H9 (cell line): ENCODE measurements at places on chromosomes 6 and 20. TPM values are rescaled to one million over a fixed set of nuclear protein-coding genes. Genes with fewer than 3 reads are reported as not detected.

GRCh38 chr6:90216072-90216977 lies 80.3 kb downstream of the BACH2 start:
- peak; percentile 49 for DNase-seq
- H3K4me3 ChIP-seq = no peak overlapping the region
- no peak overlapping the region for H3K27ac ChIP-seq
- peaks cover 6% of the 10 kb centered on the region; the same call in 1 of the 2 replicates for H3K4me1 ChIP-seq

GRCh38 chr6:126773112-126773805 lies 345.2 kb upstream of the RSPO3 start:
- no peaks in the 10 kb centered on the region for H3K4me1 ChIP-seq
- H3K36me3 ChIP-seq = no peaks in the 10 kb centered on the region
- DNase-seq = no peak
- no peaks in the 10 kb centered on the region for H3K27me3 ChIP-seq
- no peak overlapping the region for H3K4me3 ChIP-seq

- H3K36me3 ChIP-seq = no peaks in the 10 kb centered on the region
- H3K27me3 ChIP-seq = no peaks in the 10 kb centered on the region
- no peaks in the 10 kb centered on the region; the same call in 1 of the 2 replicates for H3K4me1 ChIP-seq
- no peak overlapping the region for H3K4me3 ChIP-seq
Observed at GRCh38 chr6:122652431-122652830, 42.2 kb downstream of the PKIB start.

DNA sequence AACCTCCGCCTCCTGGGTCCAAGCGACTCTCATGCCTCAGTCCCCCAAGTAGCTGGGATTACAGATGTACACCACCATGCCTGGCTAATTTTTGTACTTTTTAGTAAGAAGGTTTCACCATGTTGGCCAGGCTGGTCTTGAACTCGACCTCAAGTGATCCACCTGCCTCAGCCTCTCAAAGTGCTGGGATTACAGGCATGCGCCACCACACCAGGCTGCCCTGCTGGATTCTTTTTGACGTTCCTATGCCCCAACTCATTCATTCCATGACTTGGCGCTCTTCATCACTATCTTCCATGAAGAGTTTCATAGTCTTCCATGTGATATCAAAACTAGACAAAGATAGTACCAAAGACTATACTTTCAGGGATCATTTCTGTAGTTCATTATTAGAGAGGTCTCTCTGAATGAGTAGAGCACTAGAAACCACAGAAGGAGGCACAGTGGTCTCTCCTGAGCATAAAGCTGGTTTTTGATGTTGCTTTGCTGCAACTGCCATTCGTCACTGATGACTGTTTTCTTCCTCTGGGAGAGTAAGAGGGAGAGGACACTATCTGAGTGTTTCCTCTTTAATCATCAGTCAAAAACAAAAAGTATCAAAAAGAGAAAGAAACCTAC lies 23.5 kb downstream of the DNAAF9 start:
- no peak overlapping the region for H3K27ac ChIP-seq
- no peak overlapping the region for H3K4me3 ChIP-seq
- DNase-seq = no peak
- no peaks in the 10 kb centered on the region for H3K27me3 ChIP-seq
- H3K4me1 ChIP-seq = no peaks in the 10 kb centered on the region
- H3K36me3 ChIP-seq = no peaks in the 10 kb centered on the region; the same call in 2 of the 3 replicates

DNA sequence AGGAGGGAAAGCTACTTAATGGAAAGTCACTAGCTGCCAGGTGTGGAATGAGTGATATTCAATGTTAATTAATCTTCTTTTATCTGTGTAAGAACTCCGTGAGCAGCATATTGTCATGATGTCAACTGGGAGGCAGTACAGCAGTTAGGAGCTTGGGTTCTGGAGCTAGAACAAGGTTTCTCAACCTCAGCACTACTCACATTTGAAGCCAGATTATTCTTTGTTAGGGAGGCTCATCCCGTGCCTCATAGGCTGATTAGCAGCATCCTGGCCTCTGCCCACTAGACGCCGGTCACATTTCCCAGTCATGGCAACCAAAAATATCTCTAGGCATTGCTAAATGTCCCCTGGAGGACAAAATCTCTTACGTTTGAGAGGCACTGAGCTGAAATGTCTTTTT lies 41.2 kb downstream of the BCAS1 start:
- DNase-seq = no peak
- no peaks in the 10 kb centered on the region for H3K36me3 ChIP-seq
- H3K4me1 ChIP-seq = no peaks in the 10 kb centered on the region; the same call in 1 of the 2 replicates
- H3K27ac ChIP-seq = no peak overlapping the region

- H3K4me3 ChIP-seq = no peak overlapping the region
Observed at GRCh38 chr6:163745536-163746400, 331.2 kb downstream of the QKI start.

GRCh38 chr6:36674942-36675341 lies 3.6 kb upstream of the CDKN1A start:
- no peak overlapping the region for H3K4me3 ChIP-seq
- H3K4me1 ChIP-seq = peaks cover 6% of the 10 kb centered on the region; the same call in 1 of the 2 replicates
- no peak for DNase-seq
- no peak overlapping the region for H3K27ac ChIP-seq

DNA sequence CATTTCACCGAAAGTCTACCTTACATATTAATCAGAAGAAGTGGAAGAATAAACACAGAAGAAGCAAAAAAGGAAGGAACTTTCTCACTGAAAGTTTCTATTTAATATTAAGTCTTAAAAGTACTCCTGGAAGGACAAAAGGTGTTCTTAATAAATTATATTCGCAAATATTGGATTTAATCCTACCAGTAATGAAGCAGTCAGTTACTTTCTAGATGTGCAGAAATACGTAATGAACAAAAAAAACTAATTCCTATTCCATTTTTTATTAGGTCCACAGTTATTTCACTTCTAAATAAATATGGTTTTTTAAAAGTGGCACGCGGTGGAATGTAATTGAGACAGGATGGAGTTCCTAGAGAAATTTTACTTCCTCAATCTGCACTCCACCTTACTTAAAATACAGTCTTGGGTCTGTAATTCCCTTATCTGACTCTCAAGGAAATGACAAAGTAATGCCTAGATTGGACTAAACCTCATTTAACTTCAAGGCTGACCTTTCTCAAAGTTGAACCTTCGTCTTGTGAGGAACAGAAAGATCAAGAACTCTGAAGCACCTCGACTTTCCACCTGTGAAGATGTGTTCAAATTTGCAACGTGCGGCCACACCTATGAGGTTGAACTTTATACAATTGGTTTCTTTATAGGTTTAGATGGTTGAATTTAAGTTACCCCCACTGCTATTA lies 1.1 kb upstream of the TRAM2 start:
- no peak for DNase-seq
- no peaks in the 10 kb centered on the region for H3K36me3 ChIP-seq
- peak overlapping the region; percentile 54 for H3K27ac ChIP-seq
- peaks cover 14% of the 10 kb centered on the region for H3K4me1 ChIP-seq
- peak overlapping the region; percentile 92 for H3K4me3 ChIP-seq
- H3K27me3 ChIP-seq = no peaks in the 10 kb centered on the region

- no peak for DNase-seq
- no peaks in the 10 kb centered on the region for H3K36me3 ChIP-seq
- no peak overlapping the region for H3K27ac ChIP-seq
- no peak overlapping the region for H3K4me3 ChIP-seq
- no peaks in the 10 kb centered on the region for H3K27me3 ChIP-seq
Observed at GRCh38 chr6:135117413-135117968, 62.9 kb upstream of the HBS1L start.

GRCh38 chr6:47789553-47789952 lies 7.7 kb downstream of the OPN5 start:
- H3K36me3 ChIP-seq = no peaks in the 10 kb centered on the region
- H3K27me3 ChIP-seq = peaks cover 24% of the 10 kb centered on the region; the same call in 1 of the 2 replicates
- 0 out of 2 replicates have a peak, but pooled peaks cover 3% of the 10 kb centered on the region for H3K4me1 ChIP-seq
- H3K4me3 ChIP-seq = peak overlapping the region; percentile 37; the same call in 1 of the 3 replicates

GRCh38 chr6:56852260-56853010 lies 102.5 kb upstream of the BEND6 start:
- peak overlapping the region; percentile 86; the same call in 1 of the 2 replicates for H3K4me3 ChIP-seq
- H3K27ac ChIP-seq = peak overlapping the region; percentile 66
- no peaks in the 10 kb centered on the region for H3K27me3 ChIP-seq
- H3K4me1 ChIP-seq = peaks cover 19% of the 10 kb centered on the region; the same call in 1 of the 2 replicates
- no peak for DNase-seq
- no peaks in the 10 kb centered on the region for H3K36me3 ChIP-seq

DNA sequence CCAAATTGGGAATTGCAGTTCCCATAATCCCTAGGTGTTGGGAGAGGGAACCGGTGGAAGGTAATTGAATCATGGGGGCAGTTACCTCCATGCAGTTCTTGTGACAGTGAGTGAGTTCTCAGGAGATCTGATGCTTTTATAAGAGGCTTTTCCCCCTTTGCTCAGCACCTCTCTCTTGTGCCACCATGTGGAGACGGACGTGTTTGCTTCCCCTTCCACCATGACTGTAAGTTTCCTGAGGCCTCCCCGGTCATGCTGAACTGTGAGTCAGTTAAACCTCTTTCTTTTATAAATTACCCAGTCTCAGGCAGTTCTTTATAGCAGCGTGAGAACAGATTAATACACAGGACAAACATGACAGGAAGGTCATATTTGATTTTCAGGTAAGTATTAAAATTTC lies 25.3 kb upstream of the HECA start:
- no peaks in the 10 kb centered on the region for H3K36me3 ChIP-seq
- DNase-seq = peak; percentile 70
- H3K4me3 ChIP-seq = no peak overlapping the region
- H3K27me3 ChIP-seq = no peaks in the 10 kb centered on the region
- no peak overlapping the region for H3K27ac ChIP-seq
- no peaks in the 10 kb centered on the region for H3K4me1 ChIP-seq

- no peak for DNase-seq
- H3K36me3 ChIP-seq = no peaks in the 10 kb centered on the region
- H3K4me3 ChIP-seq = no peak overlapping the region
- no peaks in the 10 kb centered on the region for H3K27me3 ChIP-seq
- no peak overlapping the region for H3K27ac ChIP-seq
- no peaks in the 10 kb centered on the region for H3K4me1 ChIP-seq
Observed at GRCh38 chr6:21450149-21450548, 143.4 kb upstream of the SOX4 start.

DNA sequence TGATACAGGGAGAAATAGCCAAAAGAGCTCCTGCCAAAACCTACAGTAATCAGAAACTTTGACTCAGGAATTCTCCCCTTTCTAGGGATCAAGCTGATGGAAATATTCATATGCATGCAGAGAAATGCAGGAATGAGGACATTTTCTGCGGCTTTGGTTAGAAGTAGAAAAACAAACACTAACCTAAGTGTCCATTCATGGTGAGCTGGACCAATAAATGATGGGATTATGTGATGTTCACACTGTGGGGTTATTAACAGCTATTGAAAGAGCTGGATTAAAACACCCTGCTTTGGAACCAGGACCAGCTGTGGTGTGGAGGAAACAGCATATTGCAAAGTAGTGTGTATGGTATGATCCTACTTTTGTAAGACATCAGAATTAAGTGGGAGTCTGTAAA lies 143.1 kb downstream of the SYCP2 start:
- DNase-seq = no peak
- H3K4me3 ChIP-seq = no peak overlapping the region
- no peaks in the 10 kb centered on the region; the same call in 1 of the 2 replicates for H3K36me3 ChIP-seq

DNA sequence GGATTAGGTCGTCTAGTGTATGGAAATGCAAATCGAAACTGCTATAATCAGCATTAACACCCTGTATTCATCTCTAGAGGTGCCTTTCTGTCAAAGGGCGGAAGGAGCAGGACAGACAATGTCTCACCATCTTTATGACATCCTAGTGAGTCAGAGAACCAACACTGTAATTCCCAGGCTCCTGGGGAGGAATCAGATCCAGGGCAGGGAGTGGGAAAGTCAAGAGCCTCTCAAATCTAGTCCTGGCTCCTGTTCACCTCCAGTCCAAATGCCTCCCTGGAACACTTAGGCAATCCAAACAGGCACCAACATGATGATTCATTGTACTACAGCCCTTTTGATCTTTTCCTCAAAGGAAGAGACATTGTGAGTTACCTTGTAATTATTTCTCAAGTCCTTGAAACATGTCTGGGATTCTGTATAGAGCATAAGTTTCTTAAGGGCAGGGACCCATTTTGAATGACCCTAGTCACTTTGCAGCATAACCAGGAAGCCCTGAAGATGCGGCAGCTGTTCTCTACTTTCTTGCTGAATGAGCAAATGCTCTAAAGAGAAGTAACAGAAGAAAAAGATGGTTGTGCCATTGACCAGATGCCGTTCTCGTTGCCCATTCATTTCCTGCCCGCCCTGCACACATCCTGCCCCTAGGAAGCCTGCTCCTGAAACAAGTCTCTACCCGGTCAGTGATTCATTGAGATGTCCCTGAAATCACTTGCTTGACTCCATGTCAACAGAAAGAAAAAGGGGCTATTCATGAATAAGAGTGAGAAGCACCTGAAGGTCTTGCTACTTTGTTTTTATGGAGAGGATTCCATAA lies 112.8 kb upstream of the JARID2 start:
- no peak overlapping the region for H3K4me3 ChIP-seq
- H3K27ac ChIP-seq = no peak overlapping the region
- H3K36me3 ChIP-seq = no peaks in the 10 kb centered on the region
- peaks cover 6% of the 10 kb centered on the region; the same call in 1 of the 2 replicates for H3K4me1 ChIP-seq
- no peak for DNase-seq

DNA sequence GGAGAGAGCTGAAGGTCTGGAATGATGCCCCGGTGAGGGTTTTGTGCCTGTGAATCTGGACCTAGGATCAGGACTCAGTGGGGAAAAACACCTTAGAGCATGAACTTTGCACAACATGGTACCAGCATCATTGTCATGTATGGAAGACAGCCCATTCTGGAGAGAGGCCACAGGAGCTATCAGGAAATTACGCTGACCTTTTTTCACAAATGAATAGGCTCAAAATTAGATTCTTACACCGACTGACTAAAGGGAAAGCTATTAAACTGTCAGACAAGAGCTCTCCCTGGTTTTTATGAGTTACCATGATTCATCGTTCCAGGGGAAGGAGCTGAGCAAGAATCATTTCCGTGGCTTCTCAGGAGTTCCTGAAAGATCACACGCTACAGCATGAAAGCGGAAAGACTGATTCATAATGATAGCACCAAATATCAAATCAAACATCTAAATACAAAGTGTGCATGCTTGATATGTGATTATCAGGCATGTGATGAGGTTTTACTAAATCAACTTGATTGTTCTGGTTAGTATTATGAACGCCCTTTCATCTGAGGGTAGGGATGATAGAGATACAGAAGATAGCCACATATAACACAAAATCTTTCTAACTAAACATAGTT lies 224.9 kb upstream of the SMLR1 start:
- DNase-seq = no peak
- H3K27me3 ChIP-seq = no peaks in the 10 kb centered on the region
- no peaks in the 10 kb centered on the region for H3K4me1 ChIP-seq
- no peaks in the 10 kb centered on the region for H3K36me3 ChIP-seq

GRCh38 chr20:50369225-50370035 lies 140.8 kb upstream of the PTPN1 start:
- H3K27ac ChIP-seq = no peak overlapping the region
- H3K27me3 ChIP-seq = no peaks in the 10 kb centered on the region
- DNase-seq = no peak
- H3K36me3 ChIP-seq = no peaks in the 10 kb centered on the region
- no peaks in the 10 kb centered on the region for H3K4me1 ChIP-seq

GRCh38 chr6:46352541-46353268 lies 138.5 kb downstream of the RCAN2 start:
- no peak overlapping the region for H3K4me3 ChIP-seq
- H3K27me3 ChIP-seq = no peaks in the 10 kb centered on the region
- H3K27ac ChIP-seq = no peak overlapping the region
- H3K36me3 ChIP-seq = no peaks in the 10 kb centered on the region
- no peak for DNase-seq

Gene ENPP5
- 4.6 and 5.1 TPM in 2 replicates for total RNA-seq

Gene RIN2
- 1.0 and 1.1 TPM in 2 replicates for total RNA-seq

Gene CLIC1
- total RNA-seq = 265 and 266 TPM in 2 replicates

Gene LBP
- 0.35 and 0.52 TPM in 2 replicates for total RNA-seq

Gene TSPO2
- total RNA-seq = not detected in 2 replicates

Gene GID8
- total RNA-seq = 60.9 and 62.9 TPM in 2 replicates

Gene TRAPPC3L
- total RNA-seq = not detected in 2 replicates

Gene BPIFB4
- not detected in 2 replicates for total RNA-seq
